ENCODE measurements at places on chromosomes 2 and 18. TPM values are rescaled to one million over a fixed set of nuclear protein-coding genes. Genes with fewer than 3 reads are reported as not detected.

LYPD1 gene
- total RNA-seq = 0.19 TPM

LIPG gene
- total RNA-seq = 1.2 TPM

BCL2 gene
- 11.6 TPM for total RNA-seq

PPP1R1C gene
- total RNA-seq = 0.93 TPM

LINC00305 gene
- not detected for total RNA-seq

MC2R gene
- total RNA-seq = not detected

C2orf76 gene
- 12.1 TPM for total RNA-seq

AKAIN1 gene
- not detected for total RNA-seq

KLF7 gene
- 64.2 TPM for total RNA-seq

SMARCAL1 gene
- 14.5 TPM for total RNA-seq

CABLES1 gene
- 10.8 TPM for total RNA-seq

EMILIN2 gene
- 21.0 TPM for total RNA-seq

PAIP2B gene
- total RNA-seq = 2.8 TPM

GRP gene
- total RNA-seq = not detected

IL1RL1 gene
- total RNA-seq = 15.8 TPM

ALPI gene
- not detected for total RNA-seq

TRAPPC8 gene
- 34.1 TPM for total RNA-seq

TUBB6 gene
- 274 TPM for total RNA-seq

CHRNG gene
- not detected for total RNA-seq

AQP12B gene
- total RNA-seq = 0.19 TPM

INHA gene
- total RNA-seq = 0.37 TPM

GTF2A1L gene
- total RNA-seq = 7.4 TPM
